ENCODE measurements at places on chromosomes 7 and 10.

DNA sequence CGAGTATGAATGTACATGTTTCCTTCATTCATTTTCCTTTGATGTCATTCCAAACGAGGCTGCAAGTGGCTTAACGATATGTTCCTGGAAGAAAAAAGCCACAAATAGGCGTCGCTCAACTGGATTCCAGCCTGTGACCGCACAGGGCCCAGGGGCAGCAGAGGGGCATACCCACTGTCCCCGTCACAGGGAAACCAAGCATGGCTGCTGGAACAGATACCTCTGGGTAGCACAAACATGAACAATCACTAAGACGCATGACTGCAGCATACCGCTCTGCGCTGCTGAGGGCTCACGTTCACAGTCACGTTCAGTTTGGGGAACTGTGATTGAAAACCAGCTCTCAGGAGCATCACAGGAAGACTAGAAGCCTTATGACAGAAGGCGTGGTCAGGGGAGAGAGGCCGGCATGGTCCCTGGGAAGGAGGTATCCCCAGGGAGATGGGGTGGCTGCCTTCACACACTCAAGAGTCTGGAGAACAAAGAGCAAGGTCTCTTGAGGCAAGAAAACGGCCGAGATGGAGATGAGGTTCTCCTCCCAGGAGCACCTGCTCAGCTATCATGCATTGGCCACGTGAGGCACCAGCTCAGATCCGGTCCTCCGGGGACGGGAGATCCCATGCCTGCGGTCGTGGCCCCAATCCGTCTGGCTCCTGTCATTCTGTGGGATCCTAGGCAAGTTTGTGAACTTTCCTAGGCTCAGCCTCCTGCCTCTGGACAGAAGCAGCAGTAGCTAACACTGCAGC, 213.6 kb downstream of the DIP2C start:
- no peak for DNase-seq

GRCh38 chr7:38451840-38452239, 178.4 kb upstream of the TARP start:
- no peak for DNase-seq

- DNase-seq: no peak
Observed at GRCh38 chr10:78856421-78856820, 212.3 kb upstream of the ZMIZ1 start.

- no peak for DNase-seq
Observed at GRCh38 chr7:76223286-76223972, 21.7 kb downstream of the SRRM3 start.

- DNase-seq: no peak
Observed at GRCh38 chr10:64196638-64197315, 675.6 kb downstream of the REEP3 start.

DNA sequence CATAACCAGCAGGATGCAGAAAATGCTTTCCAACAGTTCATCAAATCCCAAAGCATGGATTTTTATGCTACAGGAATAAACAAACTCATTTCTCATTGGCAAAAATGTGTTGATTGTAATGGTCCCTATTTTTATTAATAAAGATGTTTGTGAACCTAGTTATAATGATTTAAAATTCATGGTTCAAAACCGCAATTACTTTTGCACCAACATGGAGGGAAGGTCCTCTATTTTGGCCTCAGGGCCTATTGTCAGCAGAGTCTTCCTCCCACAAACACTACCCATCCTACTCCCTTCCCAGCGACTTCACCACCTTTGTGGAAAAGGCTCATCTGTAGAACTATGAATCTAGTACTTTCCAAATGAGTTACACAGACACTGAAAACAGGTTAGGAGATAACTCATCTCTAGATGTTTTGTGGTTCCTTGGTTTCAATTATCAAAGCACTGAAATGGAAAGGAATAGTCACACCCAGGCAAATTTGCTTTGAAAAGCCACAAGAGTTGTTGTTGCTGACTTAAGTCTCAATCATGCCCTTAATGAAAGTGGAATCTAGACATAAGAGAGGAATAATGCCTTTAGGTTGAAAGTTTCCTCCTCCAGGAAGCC, 59.4 kb upstream of the FRMD4A start:
- no peak for DNase-seq

DNA sequence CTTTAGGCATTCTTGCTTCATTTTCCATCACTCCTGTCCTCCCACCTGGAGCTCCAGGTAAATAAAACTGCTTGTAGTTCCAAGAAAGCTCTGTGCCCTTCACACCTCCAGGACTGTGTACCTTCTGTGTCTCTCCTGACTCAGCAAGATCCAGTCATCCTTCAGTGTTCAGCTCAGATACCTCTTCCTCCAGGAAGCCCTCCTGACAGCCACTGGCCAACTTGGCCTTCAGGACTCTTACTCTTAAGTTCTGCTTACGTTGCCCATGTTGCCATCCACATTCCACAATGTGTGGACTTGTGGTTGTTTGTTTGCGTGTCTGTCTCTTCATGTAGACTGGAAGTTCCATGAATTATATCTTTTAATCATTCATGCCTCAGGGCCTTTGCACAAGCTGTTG, 48.0 kb downstream of the SORCS3 start:
- DNase-seq: no peak

DNA sequence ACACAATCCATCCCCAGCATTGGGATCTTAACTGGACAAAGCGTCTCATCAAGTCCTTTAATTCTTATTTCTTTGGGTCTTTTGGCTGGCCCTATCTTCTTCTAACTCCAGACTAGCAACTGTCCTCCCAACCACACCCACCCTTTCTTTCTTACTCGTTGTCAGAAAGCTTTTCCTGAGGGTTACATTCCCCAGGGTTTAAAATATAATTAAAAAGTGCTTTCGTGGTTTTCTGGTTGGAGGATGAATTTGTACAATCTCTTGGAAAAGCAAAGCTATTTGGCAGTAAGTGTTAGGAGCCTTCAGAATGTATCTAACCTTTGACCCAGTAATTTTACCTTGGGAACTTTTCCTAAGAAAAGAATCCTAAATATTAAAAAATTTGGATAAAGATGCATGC, 10.4 kb upstream of the ITGB8 start:
- DNase-seq: no peak

- DNase-seq: no peak
Observed at GRCh38 chr7:51019891-51020870, 237.5 kb upstream of the GRB10 start.

DNA sequence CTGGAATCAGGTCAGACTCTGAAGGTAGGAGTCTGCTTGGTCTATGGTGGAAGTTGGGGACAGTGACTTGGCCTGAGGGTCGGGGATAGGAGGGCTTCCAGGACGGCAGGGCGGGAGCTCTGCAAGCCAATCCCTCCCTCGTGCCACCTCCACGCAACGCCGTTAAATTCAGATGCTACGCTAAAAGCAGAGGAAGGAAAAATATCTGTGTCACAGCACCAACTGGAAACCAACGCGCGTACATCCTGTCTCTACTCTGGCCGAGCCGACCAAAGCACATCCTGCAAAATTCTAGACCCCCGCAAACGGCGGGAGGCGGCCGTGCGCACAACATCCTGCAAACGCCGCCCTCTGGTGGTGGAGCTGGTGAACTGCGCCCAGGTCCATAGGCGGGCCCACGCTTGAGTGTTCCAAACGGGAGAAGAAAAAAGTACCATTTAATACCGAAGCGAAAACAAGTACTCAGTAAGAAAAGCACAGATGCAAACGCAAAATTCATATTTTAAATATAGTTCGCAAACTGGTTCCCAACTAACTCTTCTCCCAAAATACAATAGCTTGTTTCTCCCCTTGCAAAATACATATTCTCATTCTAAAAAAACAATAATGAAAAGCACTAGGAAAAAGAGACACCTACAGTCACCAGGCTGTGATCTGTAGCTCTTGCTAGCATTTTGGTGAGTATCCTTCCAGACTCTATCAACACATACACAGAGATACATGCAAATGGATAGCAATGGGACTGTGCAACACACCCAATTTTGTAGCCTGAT, 45.7 kb upstream of the HSPA12A start:
- DNase-seq: peak; percentile 70

DNA sequence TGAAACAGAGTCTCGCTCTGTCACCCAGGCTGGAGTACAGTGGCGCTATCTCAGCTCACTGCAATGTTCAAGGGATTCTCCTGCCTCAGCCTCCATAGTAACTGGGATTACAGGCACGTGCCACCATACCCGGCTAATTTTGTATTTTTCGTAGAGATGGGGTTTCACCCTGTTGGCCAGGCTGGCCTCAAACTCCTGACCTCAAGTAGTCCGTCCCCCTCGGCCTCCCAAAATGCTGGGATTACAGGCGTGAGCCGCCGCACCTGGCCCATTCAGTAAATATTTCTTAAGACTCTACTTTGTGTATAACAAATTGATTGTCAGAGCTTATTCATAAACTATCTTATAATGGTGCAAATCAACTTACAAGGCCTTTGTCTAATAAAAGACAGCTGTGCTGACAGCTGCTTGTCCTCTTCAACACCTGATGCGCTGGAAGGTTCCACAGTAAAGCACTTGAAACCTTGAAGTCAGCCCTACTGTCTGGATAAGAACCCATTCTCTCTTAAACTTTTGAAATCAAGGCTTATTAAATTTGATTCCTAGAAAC, 14.7 kb downstream of the ECHDC3 start:
- DNase-seq: no peak

- DNase-seq: peak; percentile 52
Observed at GRCh38 chr7:27179503-27180430, 5.3 kb downstream of the HOXA11 start.

DNA sequence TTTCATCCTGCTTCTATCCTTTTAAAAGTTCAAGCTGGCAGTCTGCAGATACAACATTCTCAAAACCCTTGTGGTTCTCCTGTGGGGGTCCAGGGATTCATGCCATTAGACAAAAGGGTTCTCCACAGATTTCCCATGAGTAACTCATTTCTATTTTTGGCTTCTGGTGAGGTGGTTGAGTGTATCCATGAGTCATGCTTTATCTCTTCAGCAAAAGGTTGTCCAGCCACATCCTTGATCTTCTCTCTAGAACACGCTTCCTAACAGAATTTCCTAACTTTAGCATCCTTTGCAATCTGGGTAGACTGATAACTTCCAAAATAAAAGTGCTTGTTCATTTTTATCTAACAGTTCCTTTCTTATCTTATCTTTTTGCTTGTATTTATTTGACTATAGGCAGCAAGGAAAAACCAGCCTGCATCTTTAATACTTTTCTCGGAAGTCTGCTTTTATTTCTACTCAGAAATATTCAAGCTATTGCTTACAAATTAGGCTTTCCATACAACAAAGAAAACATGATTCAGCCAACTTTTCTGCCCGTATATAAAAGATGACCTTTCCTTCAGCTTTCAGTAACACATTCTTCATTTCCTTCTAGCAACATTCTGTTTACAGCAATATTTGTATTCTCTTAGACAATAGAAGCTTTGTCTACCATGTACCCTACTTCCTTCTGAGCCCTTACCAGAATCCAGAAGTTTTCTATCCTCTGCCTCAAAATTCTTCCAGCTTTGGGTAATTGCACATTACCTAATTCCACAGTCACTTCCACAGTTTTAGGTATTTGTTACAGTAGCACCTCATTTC, 79.3 kb upstream of the IL6 start:
- DNase-seq: no peak

DNA sequence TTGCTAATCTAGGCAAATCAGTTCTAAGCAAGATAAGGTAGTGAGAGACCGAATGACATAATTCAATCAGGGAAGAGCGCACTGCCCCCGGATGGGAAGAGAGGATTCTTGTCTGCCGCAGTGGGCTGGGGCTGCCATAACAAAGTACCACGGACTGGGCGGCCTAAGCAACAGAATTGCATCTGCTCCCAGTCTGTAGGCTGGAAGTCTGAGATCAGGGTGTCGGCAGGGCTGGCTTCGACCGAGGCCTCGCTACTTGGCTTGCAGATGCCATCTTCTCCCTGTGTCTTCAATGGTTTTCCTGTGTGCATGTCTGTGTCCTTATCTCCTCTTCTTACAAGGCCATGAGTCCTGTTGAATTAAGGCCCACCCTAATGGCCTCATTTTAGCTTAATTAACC, 59.7 kb upstream of the TMEM72 start:
- DNase-seq: no peak

DNA sequence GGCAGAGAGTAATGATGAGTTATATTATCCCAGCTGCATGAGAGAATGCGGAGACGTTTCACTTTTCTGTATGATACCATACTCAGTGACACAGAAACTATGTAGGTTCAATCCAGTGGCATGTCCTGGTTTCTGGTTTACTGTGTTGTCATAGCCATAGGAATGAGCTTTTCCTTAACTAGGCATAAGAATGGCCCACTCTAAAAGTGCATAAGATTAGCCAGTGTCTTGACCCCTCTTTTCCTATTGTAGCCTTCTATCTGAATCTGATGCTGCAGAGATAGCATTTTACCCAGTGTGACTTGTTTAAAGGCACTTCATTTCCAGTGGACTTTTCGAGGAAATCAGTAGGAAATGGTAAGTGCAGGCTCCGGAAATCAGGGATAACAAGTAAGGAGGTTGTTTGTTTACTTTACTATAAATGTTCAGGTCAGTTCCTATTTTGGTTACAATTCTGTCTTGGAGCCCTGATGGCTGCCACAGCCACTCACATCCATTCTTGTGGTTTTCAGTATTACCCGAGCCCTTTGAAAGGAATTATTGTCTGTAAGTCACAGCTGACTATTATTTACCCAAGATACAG, 70.5 kb downstream of the SEMA3A start:
- no peak for DNase-seq

- DNase-seq: peak; percentile 3
Observed at GRCh38 chr10:122142641-122143237, 128.4 kb upstream of the BTBD16 start.

- no peak for DNase-seq
Observed at GRCh38 chr7:1742555-1743303, 72.7 kb downstream of the ELFN1 start.

DNA sequence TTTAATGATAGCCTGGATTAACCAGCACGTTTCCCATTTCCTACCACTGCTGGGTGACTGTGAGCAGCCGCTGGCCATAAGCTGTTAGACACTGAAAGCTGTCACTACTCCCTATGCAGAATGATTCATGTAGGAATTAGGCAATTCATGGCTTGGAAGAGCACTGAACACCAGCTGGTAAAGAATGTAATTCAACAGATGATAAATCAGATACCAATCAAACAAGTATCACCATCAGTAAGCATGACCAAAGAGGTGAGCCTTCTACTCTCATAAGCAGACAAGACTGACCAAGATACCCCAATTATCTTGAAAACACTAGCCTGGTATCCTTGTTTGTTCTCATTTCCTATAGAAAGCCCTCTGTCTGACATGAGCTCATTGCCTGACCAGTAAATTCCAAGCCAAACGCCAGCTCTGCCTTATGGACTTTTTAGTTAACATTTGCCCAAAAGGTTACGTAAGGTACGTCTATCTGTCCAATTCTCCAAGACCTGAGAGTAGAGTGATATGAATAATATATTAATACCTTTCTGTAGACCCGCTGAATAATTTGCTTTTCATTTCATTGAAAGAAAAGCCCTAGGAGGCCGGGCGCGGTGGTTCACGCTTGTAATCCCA, 127.7 kb downstream of the ELMO1 start:
- no peak for DNase-seq

- no peak for DNase-seq
Observed at GRCh38 chr10:102683736-102684135, 30.5 kb downstream of the ARL3 start.

GRCh38 chr10:7789390-7789789, 1.4 kb downstream of the ATP5F1C start:
- no peak for DNase-seq
